ENCODE measurements at places on chromosomes 1 and 21.

- DNase-seq = no peak
These were observed 1355.7 kb upstream of the ADGRL2 start for GRCh38 chr1:80445033-80445432.

GRCh38 chr1:161439280-161440232, 65.7 kb upstream of the FCGR2A start:
- no peak for DNase-seq

GRCh38 chr1:1066403-1067283, 7.5 kb downstream of the RNF223 start:
- no peak for DNase-seq

- DNase-seq = no peak
These were observed 80.5 kb downstream of the MIS18A start for GRCh38 chr21:32198384-32198783.

- no peak for DNase-seq
These were observed 10.9 kb downstream of the SEMA4A start for GRCh38 chr1:156164125-156164831.

DNA sequence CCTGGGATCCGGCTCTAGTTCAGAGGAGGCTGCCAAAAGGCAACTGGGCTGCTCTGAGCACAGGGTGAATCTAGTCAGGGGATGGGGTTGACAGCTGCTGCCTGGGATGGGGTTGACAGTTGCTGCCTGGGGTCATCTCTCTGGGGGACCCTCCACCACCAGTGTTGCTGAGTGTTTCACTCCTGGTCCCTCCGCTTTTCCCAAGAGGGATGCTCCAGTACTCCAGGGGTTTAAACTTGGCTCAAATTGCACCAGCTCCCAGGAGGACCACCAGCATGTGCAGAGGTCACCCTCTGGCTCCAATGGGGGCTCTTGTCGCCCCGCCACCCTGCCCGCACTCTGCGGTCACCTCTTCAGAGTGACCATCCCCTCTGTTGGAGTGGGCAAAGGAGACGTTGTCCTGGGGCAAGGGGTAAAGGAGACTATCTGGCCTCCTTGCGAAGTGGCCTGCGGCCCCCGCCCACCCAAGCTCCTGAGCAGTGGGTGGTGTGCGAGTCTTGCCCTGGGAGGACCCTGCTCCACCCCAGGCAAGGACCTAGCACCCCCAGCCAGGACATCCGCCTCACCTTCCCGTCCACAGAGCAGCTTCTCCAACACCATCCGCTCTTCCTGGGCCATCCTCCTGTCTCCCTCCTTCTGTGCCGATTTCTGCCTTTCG, 52.6 kb downstream of the SIK1 start:
- no peak for DNase-seq

GRCh38 chr21:15514073-15514946, 215.5 kb upstream of the USP25 start:
- no peak for DNase-seq

Measured in HAP-1 (cell line).